ENCODE measurements at places on chromosomes 12 and 14.

DNA sequence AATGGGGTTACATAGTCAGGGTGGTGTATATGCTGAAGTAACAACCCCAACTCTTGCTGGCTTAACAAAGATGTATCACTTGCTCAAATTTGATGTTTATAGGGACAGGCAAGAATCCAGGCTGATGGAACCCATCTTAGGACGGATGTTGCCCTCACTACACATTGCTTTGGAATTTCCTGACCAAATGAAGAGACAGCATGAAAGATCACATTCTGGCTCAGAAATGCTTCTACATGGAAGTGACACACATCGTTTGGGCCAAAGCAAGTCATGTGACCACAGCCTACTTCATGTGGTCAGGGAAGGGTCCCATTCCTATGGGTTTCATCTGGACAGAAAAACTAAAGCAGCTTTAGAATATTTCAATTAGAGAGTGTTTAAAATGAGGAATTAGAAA, 345.8 kb downstream of the TMEM132D start:
- DNase-seq: no peak

DNA sequence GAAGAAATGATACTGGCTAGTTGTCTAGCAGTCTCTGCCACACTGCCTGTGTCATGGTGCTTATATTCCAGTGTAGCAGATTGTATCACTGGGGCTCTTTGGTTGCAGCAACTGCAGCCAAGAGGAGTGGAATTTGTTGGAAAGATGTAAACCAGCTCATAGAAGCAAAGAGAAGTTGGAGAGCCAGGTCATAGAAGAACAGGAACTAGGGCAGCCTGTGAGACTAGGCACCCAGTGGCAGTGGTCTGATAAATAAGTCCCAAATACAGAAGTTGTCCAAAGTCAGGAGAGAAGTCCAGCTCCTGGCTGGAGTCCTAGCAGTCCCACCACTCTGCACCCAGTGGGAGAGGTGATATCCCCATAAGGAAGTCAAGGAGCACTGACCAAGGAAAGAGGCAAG, 172.5 kb upstream of the ARID2 start:
- DNase-seq: no peak

DNA sequence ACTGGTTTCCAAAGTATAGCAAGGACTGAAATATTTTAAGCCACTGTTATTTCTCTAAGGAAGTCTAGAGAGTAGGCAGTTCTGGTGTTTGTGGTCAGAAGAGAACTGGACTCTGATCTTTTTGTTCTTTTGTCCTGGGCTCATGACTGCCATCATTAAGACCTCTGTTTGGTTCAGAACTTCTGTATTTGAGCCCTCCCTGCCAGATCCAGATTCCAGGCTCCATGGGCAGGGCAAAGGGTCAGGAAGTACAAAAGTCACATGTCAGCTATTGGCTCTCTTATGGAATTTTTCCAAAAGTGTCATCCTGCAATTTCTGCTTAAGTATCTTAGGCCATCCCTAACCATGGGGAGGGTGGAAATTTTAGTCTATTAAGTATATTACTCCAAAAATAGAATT, 6.8 kb downstream of the PIWIL1 start:
- no peak for DNase-seq

DNA sequence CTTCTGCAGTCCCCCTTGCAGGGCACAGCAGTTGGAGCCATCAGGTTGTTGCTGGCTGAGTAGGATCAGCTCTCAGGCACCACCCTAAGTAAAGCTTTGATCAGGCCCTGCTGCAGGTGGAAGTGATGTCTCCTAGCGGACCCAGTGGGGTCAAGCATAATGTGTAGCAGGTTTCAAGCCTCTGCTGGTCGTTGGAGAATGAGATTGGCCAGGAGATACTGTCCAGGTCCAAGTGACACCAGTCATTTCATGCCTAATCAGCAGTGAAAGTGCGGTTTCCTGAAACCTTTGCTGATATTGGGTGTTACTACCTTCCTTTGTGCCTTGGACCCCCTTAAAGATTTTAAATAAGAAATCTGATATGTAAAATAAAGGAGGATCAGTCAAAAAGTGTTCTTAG, 72.6 kb downstream of the SUSD6 start:
- no peak for DNase-seq

DNA sequence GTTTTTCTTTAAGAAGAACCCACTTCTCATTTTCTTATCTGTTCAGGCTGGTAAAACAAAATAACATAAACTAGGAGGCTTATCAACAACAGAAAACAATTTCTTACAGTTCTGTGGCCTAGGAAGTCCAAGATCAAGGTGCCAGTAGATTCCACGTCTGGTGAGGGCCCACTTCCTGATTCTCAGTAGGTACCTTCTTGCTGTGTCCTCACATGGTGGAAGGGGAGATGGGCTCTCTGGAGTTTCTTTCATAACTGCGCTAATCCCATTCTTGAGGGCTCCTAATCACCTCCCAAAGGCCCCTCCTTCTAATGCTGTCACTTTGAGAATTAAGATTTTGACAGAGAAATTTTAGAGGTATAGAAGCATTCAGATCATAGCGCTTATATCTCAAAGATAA, 33.4 kb downstream of the TXNRD1 start:
- DNase-seq: no peak
